ENCODE measurements at places on chromosomes 12 and 14.

DNA sequence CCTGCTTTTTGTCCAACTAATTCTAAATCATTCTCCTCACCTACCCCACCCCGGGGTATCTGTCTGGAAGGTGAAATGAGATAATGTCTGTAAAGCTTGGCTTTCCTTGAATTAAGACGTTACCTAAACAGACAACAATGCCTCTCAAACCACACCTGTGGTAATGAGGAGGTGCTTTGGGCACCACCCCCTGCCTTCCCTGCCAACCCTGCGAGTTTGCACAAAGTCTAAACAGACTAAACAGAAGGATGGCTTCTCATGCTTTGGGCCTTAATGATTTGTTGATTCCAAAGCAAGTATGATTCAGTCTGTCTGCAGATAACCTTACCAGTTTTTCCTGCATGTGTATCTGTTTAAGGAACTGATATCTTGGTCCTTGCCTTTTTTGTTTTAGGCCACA is 82.4 kb downstream of the ZFC3H1 start:
- DNase-seq = no peak

DNA sequence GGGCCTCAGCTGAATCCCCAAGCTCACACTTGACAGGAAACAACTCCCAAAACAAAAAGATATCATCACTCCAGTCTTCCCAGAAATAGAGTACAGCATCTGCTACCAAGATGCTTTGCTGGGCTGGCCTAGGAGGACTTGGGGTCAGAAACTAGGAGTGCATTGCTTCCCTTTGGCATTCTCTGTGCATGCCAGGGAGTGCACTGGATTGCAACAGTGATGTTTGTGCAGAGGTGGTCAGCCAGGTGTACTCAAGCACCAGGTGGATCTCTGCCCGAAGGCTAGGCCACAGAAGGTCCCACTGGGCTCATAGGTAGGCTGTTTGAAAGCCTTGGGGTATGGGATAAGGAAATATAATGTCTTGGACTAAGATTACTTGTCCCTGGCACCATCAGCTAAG is 51.1 kb downstream of the RAB35 start:
- no peak for DNase-seq

DNA sequence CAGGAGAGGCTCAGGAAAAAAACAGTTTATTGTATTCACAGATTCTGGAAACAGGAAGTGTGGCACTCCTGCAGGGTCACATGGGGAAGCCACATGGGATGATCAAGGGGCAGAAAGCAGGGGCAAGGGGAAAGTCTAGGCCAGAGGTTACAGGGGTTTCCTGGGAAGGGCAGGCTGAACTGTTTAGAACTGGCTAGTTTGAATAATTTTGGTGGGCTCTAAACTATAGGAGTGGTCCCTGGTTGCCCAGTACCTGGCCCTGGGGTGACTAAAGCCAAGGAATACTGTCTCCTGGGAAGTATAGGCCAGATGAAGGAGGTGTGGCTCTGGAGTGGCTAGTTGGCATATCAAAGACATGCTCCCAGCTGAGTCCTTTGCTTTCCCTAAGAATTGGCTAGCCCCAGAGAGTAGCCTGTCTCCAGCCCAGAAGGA is 169.2 kb downstream of the SLC41A2 start:
- peak; percentile 75 for DNase-seq

- no peak for DNase-seq
Measured at GRCh38 chr14:32354716-32355115, 25.6 kb downstream of the AKAP6 start.
